CD4-positive, alpha-beta T cell (primary cell): ENCODE measurements at places on chromosomes 5 and 9.

DNA sequence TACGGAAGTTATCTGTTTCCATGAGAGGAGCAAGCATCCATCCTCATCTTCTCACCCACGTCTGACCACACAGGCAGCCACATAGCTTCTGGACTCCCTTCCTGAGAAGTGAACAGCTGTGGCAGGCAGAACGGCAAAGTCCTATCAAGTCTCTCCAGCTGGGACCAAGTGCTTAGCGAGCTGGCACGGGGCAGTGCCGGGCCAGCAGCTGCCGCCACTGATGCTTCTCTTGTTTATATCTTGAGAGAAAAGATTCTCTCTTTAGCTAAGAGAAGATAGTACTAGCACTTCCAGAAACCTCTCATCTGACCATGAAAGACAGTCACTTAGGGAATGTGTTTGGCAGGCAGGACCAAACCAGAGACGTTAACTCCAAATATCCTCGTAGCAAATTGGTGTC lies 37.2 kb downstream of the PLAC8L1 start:
- DNase-seq = no peak

- DNase-seq = no peak
Measured at GRCh38 chr9:34644766-34645314, 1.6 kb upstream of the GALT start.

DNA sequence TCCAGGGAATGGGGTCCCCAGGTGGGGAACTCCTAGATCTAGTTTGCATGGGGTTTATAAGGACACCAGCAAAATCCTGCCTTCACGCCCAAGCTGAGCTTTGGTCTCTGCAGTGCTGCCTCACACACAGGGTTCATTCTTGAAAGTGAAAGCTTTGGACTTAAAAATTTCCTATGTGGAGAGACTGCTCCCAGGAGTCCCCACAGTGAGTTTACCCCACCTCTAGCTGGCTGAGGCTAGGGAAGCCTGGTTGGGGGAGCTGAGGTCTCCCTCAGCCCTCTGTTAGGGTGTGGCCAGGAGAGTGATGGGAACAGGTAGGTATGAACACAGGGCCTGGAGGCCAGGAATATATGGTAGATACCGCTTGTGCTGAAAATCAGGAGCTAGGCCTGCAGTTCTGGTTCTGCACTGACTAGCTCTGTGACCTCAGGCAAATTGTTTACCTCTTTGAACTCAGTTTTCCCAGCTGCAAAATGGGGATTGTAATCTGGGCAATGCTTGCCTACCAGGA lies 41.5 kb upstream of the LARP1 start:
- no peak for DNase-seq

DNA sequence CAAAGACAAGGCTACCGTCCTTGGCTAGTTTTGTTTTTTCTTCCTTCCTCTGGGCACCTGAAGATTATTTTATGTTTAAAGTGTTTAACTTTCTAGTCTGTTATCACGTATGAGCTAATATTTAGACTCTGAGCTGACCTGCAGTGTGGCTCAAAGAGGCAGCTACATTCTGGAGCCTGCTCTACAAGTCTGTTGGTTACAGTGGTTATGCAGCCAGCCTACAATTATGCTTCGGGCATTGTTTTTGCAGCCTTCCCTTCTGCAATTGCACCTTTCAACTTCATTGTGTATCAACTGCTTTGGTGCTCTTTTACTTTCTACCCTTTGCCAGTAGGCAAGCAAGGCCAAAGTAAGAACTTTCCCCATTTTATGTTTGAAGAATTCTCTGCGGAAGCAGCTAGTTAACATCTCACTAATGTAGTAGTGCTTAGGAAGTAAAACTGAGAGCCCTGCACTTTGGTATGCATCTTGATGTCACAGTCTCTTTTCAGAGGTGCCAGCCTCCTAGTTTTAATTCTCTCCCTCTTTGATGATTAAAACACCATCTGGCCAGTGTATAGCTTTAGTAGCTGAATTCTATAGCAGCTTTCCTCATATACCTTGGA lies 322.1 kb downstream of the FAM170A start:
- DNase-seq = no peak

GRCh38 chr5:148381906-148382305 lies 1.9 kb upstream of the FBXO38 start:
- no peak for DNase-seq

DNA sequence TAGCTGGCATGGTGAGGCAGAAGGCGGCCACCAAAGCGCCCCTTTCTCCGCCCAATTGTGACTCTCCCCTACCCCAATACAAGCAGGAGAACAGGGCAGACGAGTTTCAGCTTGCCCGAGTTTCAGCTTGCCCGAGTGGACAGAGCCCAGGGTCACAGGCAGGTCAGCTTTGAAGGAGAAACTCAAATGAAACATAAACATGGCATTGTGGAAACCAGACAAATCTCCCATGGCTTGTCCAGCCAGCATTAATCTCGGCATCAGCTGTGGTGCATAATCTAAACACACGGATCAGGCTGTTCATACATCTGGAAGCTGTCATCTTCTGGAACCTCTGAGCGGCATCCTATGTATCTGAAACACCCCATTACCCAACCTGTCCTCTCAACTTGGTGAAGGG lies 16.9 kb downstream of the PTCH1 start:
- DNase-seq = no peak

GRCh38 chr5:15794052-15794985 lies 294.3 kb downstream of the FBXL7 start:
- no peak for DNase-seq

GRCh38 chr5:143014017-143014651 lies 244.0 kb downstream of the ARHGAP26 start:
- DNase-seq = peak; percentile 52
